ENCODE measurements at places on chromosomes 1 and 21. TPM values are rescaled to one million over a fixed set of nuclear protein-coding genes. Genes with fewer than 3 reads are reported as not detected.

The LAMC1 gene
- total RNA-seq = 312 TPM

The CENPF gene
- total RNA-seq = 7.2 TPM

The THEM5 gene
- 0.33 TPM for total RNA-seq

The S100A7 gene
- total RNA-seq = not detected

The DENND2D gene
- total RNA-seq = 0.98 TPM

The PLA2G2F gene
- total RNA-seq = not detected

The CLCA4 gene
- total RNA-seq = not detected

The PKN2 gene
- 26.7 TPM for total RNA-seq

The KHDC4 gene
- total RNA-seq = 21.4 TPM

The SEMA4A gene
- total RNA-seq = 0.52 TPM

The LINGO4 gene
- total RNA-seq = not detected

The HCRTR1 gene
- total RNA-seq = 5.3 TPM

The OPRD1 gene
- under 0.01 TPM for total RNA-seq

The RGS13 gene
- total RNA-seq = not detected

The MXRA8 gene
- total RNA-seq = 0.09 TPM

The ZBTB40 gene
- 11.9 TPM for total RNA-seq

The CSF1 gene
- 3.9 TPM for total RNA-seq

The DENND2C gene
- total RNA-seq = 9.2 TPM

The OLIG2 gene
- not detected for total RNA-seq

The IVL gene
- total RNA-seq = not detected

The APH1A gene
- total RNA-seq = 146 TPM
